ENCODE measurements at places on chromosomes 7 and 10. TPM values are rescaled to one million over a fixed set of nuclear protein-coding genes. Genes with fewer than 3 reads are reported as not detected.

The ZNF655 gene
- total RNA-seq: 68.1 TPM

The PNLIP gene
- total RNA-seq: 1.1 TPM

The LRMDA gene
- total RNA-seq: not detected

The PTPRZ1 gene
- 0.04 TPM for total RNA-seq

The CEP55 gene
- total RNA-seq: 15.8 TPM

The GIMAP4 gene
- total RNA-seq: 0.42 TPM

DNA sequence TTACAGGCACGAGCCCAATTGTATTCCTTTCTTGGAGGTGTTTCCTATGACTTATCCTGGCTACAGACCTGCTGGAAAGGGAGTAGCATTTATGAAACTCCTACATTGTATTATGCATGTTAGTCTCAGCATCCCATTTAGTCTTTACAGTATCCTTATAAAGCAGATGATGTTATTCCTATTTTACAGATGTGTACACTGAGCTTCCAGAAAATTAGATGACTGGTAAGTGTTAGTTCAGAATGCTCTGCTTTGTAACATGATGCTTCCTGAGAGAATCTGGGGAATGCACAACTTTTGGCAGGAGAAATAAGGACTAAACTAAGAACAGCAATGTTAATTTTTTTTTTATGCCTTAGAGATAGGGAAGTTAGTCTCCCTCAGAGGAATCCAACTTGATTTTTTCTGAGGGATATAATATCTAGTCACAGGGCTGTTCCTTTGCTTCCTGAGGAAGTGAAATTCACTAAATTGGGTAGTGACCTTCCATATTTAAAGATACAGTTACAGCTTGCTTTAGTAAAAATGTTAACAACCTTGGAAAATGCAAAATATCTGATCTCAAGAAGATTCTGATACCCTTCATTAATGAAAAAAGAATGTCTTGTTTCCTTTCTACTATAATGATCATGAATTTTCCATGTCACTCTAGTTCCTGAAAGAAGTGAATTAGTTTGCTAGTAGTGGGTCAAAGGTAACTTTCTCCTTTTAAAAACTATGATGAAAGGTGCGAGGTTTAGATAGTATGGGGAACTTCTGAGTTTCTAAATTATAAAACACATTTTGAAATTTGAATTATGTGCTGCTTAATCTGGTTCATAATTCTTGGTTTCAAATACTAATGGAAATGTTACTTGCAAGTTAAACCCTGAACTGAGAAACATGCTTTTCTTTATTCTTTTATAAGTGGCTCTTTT, 194.0 kb upstream of the PRPS1L1 start:
- H3K36me3 ChIP-seq: no peaks in the 10 kb centered on the region
- no peak overlapping the region for H3K4me3 ChIP-seq
- DNase-seq: no peak

- H3K27me3 ChIP-seq: no peaks in the 10 kb centered on the region
- H3K4me3 ChIP-seq: no peak overlapping the region
- no peak for DNase-seq
- peaks cover 87% of the 10 kb centered on the region for H3K36me3 ChIP-seq
- no peak overlapping the region for H3K27ac ChIP-seq
Observed at GRCh38 chr7:139423091-139423490, 60.4 kb downstream of the KLRG2 start.

DNA sequence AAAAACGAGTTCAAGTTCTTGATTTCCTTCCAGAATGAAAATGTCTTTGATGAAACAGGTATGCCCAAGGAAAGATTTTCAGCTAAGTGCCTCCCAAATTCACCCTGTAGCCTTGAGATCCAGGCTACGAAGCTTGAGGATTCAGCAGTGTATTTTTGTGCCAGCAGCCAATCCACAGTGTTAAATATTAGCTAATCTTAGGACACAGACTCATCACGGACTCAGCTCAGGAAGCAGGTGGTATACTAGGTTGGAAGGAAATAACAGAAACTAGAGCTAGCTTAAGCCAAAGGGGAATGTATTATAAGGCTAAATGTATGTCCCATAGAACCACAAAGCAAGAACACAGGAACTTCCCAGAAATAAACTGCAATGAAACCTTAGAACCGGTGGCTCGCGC, 151.0 kb upstream of the PRSS1 start:
- no peaks in the 10 kb centered on the region for H3K36me3 ChIP-seq
- H3K27ac ChIP-seq: no peak overlapping the region
- H3K27me3 ChIP-seq: peaks cover 13% of the 10 kb centered on the region

GRCh38 chr7:24440892-24441291, 132.4 kb upstream of the PALS2 start:
- H3K36me3 ChIP-seq: no peaks in the 10 kb centered on the region
- H3K27ac ChIP-seq: no peak overlapping the region
- H3K4me1 ChIP-seq: no peaks in the 10 kb centered on the region
- H3K27me3 ChIP-seq: no peaks in the 10 kb centered on the region

DNA sequence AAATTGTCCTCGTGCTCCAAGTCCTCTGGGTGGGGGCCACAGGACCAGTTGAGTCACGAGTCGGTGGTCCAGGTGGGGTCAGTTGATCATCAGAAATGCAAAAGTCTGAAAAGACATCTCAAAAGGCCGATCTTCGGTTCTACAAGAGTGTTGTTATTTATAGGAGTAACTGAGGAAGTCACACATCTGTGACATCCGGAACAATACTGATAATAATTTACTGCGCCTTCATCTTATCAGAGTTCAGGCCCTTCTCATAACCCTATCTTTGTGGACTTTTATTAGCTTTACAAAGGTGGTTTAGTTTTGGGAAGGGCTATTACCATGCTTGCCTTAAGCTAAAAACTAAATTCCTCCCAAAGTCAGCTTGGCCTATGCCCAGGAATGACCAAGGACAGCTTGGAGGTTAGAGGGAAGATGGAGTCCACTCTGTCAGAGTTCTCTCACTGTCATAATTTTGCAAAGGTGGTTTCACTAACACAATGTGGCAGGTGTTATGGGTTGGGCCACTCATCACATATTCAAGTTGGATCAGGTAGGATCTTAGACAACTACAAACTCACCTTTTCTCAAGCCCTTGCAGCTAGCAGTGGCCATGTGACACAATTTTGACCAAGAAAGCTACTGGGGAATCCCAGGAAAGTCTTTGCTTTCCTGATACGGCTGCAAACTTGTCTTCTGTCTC, 54.7 kb upstream of the CHST3 start:
- H3K27ac ChIP-seq: no peak overlapping the region
- H3K4me3 ChIP-seq: no peak overlapping the region
- 0 out of 2 replicates have a peak, but pooled peaks cover 3% of the 10 kb centered on the region for H3K4me1 ChIP-seq
- peaks cover 9% of the 10 kb centered on the region for H3K27me3 ChIP-seq
- no peaks in the 10 kb centered on the region for H3K36me3 ChIP-seq

GRCh38 chr7:86645225-86645608, 1.5 kb downstream of the GRM3 start:
- H3K27ac ChIP-seq: no peak overlapping the region
- H3K4me1 ChIP-seq: no peaks in the 10 kb centered on the region
- H3K27me3 ChIP-seq: no peaks in the 10 kb centered on the region
- no peak overlapping the region for H3K4me3 ChIP-seq

- H3K27ac ChIP-seq: peak overlapping the region; percentile 88
- peak overlapping the region; percentile 80 for H3K4me3 ChIP-seq
- H3K4me1 ChIP-seq: peaks cover 10% of the 10 kb centered on the region
- H3K27me3 ChIP-seq: no peaks in the 10 kb centered on the region
Observed at GRCh38 chr7:77536413-77537135, 521 bp upstream of the PTPN12 start.

DNA sequence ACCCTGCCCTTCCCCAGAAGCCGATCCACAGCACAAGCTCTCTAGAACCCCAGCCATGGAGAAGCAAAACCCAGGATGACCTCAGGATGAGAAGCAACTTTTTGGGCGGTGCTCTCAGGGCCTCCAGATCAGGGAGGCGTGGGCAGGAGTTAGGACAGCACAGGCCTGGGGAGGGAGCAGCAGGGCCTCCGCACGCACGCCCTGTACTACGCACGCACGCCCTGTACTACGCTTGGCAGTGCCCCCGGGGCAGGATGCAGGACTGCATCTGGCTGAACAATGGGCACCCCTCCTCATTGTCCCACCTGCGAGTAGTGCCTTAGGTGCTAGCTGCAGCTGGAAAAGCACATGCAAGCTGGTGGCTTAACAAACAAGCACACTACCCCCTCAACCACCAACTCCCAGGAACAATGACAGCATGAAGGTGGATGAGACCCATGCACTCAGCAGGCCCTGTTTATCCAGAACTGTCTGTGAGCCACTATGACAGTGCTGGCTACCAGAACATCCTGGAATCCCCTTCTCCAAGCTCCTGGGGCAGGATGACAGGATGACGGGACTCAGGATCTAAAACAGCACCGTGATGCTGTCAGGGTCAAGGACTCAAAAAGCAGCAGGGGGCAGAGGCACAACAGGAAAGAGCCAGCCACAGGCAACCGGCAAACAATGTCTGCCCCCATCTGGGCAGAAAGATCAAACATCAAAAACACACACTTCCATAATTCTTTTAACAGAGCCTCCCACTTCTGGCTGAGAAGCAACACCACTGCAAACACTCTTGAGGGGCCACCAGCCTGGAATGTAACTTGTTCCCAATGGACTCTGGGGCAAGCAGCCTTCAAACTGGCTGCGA, 11.8 kb downstream of the PODXL start:
- H3K4me1 ChIP-seq: peaks cover 3% of the 10 kb centered on the region
- peaks cover 67% of the 10 kb centered on the region for H3K27me3 ChIP-seq

DNA sequence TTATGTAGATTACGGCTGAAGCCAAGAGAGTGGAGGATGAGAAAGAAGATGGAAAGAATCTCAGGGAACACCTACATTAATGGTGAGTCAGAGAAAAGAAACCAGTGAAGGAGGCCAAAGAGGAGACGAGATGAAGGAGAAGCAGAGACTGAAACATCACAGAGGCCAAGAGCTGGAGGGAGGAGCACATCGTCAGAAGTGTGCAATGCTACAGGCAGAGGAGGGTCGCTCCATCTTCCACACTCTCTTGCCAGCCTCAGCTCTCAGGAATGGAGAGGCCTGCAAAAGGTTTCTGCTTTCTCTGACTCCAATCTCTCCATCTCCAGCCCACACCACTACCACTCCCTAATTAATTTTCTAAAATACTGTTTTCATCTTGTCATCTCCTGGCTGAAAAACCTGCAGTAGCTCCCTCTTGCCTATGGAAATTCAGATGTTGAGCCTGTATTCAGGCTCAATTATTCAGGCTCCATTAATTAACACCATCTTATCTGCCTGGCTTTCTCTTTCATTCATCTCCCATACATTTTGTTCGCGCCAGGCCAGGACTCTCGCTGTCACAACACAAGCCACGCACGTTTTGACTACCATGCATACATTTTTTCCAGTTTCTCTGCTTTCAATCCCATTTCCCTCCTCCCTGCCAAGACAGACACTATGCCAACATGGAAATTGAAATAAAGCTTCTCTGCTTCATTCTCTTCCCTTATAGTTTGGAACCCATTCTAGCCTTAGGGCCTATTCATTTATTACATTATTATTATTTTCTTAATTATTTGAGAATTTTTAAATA, 165.8 kb downstream of the INHBA start:
- no peak for DNase-seq
- H3K27me3 ChIP-seq: no peaks in the 10 kb centered on the region
- H3K4me1 ChIP-seq: no peaks in the 10 kb centered on the region
- no peak overlapping the region for H3K27ac ChIP-seq
- H3K36me3 ChIP-seq: no peaks in the 10 kb centered on the region

DNA sequence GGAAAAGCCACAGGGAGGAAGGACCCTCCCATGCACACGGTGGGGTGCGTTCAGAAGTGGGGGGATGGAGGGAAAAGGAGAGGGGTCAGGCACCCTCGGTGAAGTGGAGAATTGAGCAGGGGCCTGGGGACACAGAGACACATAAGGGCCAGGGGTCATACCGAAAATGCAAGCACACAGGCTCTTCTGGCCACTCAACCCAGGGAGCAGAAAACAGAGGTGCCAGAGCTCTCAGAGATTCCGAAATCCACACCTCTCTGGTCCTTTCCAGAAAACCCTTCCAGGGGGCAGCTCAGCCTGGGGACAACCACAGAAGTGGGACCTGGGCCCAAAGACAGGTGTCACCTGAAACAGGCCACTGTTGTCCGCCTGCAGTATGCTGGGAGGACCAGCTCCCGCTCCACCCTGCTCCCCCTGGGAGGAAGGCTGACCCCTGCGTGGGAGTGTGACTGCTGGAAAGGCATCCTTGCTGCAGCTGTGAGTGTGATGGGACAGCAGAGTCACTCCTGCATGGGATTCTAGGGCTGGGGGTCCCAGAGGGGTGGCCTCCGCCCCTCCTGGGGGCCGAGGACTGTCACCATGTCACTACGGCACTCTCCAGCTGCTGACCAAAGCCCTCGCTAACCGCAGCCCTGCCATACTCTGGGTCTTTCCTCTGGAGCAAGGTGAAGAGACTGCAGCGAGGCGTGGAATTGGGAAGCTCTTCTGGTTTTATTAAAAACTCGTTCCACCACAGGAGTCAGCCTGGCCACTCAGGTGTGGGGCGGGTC, 63.1 kb downstream of the TMEM209 start:
- H3K4me3 ChIP-seq: 0 out of 2 replicates have a peak overlapping the region, but pooled peaks have one; percentile 3
- H3K4me1 ChIP-seq: peaks cover 39% of the 10 kb centered on the region
- peak overlapping the region; percentile 66 for H3K27ac ChIP-seq
- no peaks in the 10 kb centered on the region for H3K27me3 ChIP-seq
- DNase-seq: peak; percentile 50
- peaks cover 28% of the 10 kb centered on the region for H3K36me3 ChIP-seq

GRCh38 chr10:99341860-99342490, 12.8 kb downstream of the CNNM1 start:
- no peak for DNase-seq
- H3K27me3 ChIP-seq: no peaks in the 10 kb centered on the region
- no peak overlapping the region for H3K27ac ChIP-seq
- H3K4me3 ChIP-seq: no peak overlapping the region
- no peaks in the 10 kb centered on the region for H3K36me3 ChIP-seq

GRCh38 chr7:141430455-141431139, 120.6 kb upstream of the AGK start:
- no peaks in the 10 kb centered on the region for H3K36me3 ChIP-seq
- H3K27ac ChIP-seq: no peak overlapping the region
- no peak overlapping the region for H3K4me3 ChIP-seq
- no peak for DNase-seq
- H3K4me1 ChIP-seq: no peaks in the 10 kb centered on the region

DNA sequence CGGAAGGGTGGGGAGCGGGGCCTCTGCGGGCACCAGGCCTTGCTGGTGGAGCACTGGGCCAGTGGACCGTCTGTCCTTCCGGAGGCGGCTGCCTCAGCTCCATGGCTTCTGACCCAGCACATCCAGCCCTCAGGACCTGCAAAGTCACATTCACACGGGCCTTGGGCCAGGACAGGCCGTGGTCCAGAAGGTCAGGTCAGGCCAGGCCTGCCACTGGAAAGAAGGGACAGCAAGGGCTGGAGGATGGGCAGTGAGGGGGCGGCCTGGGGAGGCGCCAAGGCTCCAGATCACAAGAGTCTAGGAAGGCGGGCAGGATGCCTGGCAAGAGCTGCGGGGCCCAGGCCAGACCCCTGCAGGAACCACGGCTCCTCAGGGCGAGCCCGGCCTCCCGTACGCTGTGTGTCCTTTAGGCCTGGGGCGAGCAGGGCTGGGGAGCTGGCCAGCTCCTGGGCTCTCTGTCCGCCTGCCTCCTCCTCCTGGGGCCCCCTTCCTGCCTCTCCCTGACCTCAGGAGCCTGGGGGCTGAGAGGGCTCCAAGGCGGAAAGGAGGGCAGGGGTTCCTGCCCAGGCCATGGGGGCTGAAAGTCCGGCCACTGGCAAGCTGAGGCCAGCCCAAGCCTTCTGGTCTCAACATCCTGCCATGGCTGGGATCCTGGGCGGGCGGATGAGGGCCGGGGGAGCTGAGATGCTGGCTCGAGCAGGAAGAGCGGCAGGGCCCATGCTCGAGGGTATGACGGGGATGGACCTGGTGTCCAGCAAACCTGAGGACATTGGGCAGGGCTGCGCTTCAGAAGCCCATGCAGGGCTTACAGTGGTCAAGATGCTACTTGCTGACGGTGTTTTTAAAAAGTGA, 225.8 kb downstream of the ELFN1 start:
- no peak overlapping the region for H3K27ac ChIP-seq
- H3K4me1 ChIP-seq: no peaks in the 10 kb centered on the region
- no peak for DNase-seq
- no peaks in the 10 kb centered on the region for H3K27me3 ChIP-seq

Data from K562 (cell line).